ENCODE measurements at places on chromosomes 2 and 18.
A peak's percentile ranks its signal among the peaks of the same experiment; 100 is the strongest.

DNA sequence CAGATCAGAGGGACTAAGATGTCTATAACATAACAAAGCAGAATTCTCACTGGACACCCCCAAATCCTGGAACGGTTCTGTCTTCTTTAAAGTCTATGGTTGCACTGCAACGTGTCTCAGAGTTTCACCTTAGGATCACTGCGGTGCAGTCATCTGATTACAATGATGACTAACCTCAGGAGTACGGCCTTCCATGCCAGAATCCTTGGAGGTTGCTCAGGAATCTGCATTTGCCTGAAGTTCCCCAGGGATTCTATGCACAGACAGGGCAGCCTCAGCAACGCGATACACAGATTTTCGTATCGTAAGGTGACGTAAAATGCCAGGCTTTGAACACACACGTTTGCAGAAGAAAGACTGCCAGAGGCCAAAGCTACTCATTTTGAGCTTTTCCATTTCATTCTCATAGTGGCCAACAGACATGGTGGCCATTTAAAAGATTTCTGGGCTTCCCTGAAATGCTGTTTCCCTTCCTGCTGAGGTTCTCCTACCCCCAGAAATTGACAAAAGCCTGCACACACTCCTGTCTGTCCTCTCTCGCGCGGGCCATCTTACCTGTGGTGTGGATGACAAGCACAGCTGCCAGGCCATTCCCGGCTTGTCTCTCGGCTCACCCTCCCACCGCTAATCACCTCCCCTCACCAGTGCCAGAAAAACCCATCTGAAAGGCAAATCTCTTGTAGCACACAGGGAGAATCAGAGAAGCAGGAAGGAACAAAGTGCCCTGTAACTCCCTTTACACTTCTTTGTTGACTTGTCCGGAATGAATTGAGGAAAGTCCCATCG, 148.8 kb downstream of the ACKR3 start:
- DNase-seq, result no peak

- DNase-seq, result no peak
These were observed 198.3 kb upstream of the SLC35G4 start for GRCh38 chr18:11411048-11411447.

- DNase-seq, result peak; percentile 80
These were observed 90.4 kb upstream of the SLC35G4 start for GRCh38 chr18:11518788-11519685.

- DNase-seq, result no peak
These were observed 139.8 kb downstream of the ZFP36L2 start for GRCh38 chr2:43086451-43087221.
